ENCODE measurements at places on chromosomes 11 and 22.

DNA sequence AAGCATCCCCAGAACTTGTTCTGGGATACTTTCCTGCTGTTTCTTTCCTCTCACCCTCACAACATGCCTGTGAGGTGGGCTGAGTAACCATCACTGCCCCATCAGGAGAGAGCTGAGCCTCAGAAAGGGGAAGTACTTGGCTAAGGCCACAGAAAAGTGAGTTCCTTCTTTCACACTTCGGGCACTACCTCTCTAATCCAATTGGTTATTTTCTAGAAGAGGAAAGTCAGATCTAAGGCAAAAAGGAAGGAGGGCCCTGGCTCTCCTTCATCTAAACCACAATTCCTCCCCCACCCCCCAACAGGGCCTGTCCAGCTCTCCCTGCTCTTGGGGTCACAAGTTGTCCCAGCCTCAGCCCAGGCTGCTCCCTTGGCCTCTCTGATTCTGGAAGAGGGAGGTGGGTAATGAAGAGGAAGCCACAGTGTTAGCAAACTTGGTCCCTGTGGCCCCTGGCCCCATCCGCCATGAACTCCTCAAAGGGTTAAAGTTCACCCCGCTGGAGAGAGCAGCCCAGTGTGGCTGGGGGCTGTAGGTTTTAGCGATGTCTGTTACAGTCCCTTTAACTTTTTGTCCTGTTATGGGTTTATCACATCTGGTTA, 34.0 kb downstream of the SLC22A12 start:
- no peak for DNase-seq

GRCh38 chr22:45493286-45493771, 9.4 kb upstream of the FBLN1 start:
- DNase-seq, result no peak

GRCh38 chr11:34972892-34973291, 56.5 kb downstream of the PDHX start:
- no peak for DNase-seq

DNA sequence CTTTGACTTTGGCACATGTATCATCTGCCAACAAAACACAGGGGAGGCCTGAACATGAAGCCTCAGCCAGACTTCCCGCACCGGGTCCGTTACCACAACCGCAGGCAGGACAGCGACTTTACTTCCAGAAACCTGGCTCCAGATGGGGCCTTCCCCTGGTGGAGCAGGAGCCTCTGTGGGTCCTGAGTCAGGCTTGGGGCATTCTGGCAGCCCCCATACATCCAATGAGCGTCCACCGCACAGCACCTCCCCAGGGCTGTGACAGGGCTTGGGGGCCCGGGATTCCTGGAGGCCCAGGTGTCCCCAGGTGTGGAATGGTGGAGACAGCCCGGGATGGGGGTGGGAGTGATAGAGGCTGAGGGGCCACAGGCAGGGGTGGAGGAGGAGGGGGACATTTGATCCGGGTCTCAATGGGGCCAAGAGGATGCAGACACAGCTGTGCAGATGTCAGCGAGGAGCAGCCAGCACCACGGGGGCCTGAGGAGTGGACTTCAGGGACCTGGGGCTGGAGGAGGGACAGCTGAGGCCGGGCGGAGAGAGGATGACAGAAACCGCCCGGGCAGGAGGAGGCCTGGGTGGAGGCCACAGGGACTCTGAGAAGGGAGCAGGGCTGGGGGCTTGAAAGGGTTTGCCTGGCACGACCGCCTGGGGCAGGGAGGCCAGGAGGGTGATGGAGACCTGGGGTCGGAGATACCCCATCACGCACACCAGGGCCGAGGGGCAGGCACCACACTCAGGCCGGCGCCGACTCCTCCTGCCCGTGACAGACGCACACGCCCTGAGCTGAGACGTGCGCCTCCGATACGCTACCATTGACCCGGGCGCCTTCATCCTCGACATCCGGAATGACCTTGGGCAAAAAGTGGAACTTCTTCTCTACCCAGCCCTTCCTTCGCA, 8.6 kb downstream of the TTLL8 start:
- DNase-seq, result no peak

DNA sequence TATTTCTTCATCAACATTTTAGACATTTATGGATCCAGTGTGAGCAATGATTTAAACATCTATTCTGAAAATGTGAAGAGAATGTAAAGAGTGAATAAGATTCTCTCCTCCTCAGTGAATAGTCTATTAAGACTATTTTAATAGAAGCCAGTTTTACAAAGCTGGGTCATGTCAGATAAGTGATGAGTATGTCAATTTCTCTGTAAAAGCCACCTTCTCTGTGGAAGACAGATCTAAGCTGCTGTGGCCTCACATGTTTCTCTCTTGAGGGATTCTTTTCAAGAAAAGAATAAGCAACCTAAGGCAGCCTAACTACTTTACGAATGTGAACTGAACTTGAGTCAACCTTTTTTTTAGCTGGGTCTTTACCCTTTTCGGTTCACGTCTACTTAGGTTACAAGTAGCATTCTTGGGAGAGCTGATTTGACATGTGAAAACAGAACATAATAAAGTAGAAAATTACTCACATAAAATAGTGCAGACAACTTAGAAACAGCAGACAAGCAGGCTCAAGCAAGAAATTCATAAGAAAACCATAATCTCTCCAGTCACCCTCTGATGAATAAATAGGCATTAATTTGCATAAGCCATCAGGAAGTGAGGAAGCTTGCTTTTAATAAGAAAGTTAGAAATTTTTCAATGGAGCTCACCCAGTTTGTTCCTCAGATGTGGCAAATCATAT, 9.9 kb downstream of the CTSC start:
- no peak for DNase-seq

DNA sequence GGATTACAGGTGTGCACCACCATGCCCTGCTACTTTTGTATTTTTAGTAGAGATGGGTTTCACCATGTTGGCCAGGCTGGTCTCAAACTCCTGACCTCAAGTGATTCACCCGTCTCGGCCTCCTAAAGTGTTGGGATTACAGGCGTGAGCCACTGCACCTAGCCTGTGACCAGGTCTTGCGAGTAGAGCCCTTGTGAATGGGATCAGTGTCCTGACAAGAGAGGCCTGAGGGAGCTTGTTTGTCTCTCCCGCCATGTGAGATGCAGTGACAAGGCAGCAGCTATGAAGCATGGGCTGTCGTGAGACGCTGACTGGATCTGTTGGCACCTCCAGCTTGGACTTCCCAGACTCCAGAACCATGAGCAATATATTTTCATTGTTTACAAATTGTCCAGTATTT, 69.3 kb downstream of the LRRC32 start:
- no peak for DNase-seq

DNA sequence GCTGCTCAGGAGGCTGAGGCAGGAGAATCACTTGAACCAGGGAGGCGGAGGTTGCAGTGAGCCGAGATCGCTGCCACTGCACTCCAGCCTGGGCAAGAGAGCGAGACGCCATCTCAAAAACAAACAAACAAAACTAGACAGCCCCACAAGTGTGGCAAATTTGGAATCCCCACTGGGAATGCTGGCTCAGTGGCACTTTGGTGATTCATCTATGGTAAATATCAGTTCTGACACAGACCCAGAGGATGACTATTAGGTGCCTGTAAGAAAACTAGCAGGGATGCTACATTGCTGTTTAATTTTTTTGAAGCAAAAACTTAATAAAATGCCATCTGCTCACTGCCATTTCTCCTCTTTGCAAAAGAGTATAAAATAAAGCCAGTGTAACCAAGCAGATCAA, 107.9 kb downstream of the NAT10 start:
- no peak for DNase-seq

DNA sequence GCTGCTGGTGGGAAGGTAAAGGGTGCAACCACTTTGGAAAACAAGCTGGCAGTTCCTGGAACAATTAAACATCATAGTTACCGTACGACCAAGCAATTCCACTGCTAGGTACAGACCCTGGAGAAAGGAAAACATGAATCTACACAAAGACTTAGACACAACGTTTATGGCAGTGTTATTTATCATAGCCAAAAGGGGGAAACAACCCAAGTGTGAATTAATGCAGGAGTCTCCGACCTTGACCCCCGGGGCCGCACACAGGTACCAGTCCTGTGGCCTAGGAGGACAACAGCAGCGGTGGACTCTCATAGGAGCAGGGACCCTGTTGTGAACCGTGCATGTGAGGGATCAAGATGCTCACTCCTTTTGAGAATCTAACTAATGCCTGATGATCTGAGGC, 22.5 kb downstream of the PRDM10 start:
- no peak for DNase-seq

GRCh38 chr11:113106507-113106906, 145.3 kb downstream of the NCAM1 start:
- no peak for DNase-seq

DNA sequence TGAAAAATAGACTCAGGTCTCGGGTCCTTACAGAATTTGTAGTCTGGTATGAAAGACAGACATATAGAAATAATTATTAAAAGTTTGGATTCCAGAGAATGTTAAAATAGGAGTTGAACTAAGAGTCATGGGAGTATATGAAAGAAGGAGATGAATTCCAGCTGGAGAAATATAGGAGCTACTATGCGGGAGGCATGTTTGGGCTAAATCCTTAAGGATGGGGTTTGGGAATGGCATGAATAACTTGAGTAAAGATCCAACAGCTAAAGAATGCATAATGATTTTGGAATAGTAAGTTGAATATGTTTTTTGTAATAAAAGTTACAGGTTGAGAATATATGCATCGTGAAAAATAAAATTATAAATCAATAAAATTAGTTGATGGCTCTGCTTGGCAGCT, 129.4 kb upstream of the SLC5A12 start:
- DNase-seq, result no peak

DNA sequence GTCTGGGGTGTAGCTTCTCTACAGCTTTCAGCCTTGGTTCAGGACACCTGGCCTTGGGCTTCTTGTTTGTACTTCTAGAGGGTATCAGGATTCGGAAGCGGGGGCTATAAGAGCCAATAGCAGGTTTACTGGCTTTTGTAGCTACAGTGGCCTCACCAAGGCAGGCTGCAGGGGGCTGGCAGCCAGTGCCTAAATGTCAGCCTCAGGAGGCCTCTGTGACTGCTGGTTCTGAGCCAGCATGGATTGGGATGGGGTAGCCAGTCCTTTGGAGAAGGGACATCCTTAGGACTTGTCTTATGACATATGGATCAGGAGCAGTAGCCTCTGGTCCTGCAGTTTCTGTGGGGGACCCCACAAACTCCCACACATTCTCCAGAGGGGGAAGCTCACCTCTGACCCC, 29.9 kb downstream of the EIF3F start:
- no peak for DNase-seq

GRCh38 chr22:41968601-41969000, 642 bp upstream of the SEPTIN3 start:
- DNase-seq, result no peak

DNA sequence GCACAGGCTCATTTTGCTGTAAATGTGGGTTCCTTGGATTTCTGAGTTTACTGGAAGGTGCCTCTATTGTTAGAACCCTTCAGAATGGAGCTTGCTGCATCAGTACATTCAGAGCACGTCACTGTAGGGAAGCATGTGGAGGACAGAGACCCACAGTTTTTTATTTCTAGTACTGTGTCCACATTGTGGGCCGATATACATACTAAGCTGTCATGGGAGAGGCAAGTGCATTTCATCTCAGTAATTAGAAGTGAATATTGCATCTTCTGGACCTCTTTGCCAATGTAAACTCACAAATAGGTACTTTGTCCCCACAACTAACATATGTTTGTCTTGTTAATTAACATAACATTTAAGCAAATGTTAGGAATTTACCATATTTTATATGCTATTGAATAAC, 139.7 kb downstream of the NAV2 start:
- no peak for DNase-seq

- DNase-seq, result no peak
These were observed 509 bp upstream of the PRRG4 start for GRCh38 chr11:32829157-32829679.

DNA sequence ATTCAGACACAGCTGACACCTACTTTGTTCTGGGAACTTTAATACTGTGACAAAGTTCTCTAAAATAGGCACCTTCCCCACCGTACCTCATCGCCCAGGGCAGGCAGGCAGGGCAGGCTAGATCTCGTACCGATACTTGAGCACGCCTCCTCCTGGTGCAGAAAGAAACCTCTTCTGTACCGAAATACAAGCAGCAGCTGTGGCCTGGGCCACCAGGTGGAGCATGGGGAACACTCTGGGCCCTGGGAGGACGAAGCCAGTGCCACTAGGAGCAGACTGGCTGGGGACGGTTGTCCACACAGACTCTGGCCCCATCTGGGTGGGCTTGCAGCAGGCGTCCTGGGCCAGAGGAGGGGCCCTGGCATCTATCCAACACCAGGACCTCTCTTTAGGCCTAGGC, 12.8 kb downstream of the PMM1 start:
- DNase-seq, result no peak

DNA sequence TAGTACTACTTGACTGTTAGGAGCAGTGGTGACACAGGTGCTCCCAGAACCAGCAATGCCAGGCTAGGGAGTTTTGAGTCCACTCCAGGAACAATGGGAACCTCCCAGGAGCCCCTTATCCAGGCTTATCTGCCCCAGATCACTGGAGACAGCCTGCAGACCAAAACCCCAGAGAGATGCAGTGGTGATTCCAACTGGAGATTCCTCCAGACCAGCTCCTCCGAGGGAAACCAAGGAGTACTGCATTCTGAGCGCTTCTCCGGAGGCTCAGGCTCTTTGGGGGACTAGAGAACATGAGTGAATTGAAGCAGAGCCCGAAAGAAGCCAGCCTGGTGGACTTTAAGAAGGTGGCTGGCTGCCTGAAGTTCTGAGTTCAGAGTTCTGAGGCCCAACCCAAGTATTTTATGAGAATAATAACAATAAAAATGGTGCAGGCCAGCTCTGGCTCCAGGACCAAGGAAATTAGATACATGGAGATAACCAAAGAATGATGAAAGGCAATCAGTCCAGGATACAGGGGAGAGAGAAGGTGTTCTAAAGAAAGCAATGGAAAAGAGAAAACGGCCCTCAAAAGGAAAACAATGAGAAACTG, 1.3 kb upstream of the TMEM25 start:
- no peak for DNase-seq

DNA sequence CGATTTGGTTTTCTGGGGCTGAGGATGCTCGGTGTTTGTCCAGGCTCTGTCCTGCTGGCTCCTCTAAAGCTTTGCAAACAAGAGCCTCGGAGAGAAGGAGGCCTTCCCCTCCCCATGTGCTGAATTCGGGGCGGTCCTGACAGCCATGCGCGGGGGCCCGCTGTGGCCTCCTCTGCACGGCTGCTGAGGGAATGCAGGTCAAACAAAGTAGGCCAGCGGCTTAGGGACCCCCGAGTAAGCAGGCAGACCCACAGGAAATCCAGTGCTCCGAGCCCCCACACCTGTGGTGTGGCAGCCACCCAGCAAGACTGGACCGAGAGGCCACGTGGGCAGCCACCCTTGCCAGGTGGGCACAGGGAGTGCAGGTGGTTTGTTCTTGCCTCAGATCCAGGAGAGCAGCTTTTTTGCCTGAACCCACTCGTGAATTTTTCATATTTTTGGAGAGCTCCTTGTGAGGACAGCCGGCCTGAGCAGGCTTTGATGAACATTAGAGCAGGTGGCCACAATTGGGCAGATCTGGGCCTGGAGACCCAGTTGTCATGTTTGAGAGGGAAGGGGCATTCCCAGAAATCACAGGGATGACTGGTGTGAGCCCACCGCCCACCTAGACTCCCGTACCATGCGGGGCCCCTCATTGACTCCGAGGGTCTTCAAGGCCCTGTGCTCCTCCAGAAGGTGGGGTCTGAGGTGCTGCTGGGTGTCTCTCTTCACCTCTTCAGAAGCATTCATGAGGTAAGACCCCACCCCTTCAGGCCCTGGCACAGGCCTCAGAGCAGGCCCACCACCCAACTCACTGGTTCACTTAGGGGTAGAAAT, 43.0 kb upstream of the KCNQ1OT1 start:
- no peak for DNase-seq

Data from T-cell (primary cell).